WTC11 (cell line): ENCODE measurements at places on chromosomes 7 and 10. TPM values are rescaled to one million over a fixed set of nuclear protein-coding genes. Genes with fewer than 3 reads are reported as not detected.

DNA sequence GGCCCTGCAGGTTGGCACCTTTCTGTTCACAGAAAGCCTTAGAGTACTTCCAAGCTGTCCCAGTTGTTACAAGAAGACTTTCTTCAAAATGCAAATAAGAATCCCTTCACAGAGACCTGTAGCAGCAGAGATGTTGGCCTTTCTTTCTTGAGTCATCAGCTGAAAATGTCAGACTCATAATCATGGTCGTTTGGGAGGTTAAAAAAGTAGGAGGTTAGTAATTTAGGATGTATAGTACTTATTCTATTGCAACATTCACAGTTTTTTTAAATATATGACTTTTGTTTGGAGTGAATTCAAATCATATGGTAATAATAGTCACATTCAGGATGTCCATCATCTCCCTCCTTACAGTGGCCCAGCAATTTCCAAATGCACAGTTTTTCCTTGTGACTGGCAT lies 223.9 kb upstream of the GLI3 start:
- no peak for DNase-seq

DNA sequence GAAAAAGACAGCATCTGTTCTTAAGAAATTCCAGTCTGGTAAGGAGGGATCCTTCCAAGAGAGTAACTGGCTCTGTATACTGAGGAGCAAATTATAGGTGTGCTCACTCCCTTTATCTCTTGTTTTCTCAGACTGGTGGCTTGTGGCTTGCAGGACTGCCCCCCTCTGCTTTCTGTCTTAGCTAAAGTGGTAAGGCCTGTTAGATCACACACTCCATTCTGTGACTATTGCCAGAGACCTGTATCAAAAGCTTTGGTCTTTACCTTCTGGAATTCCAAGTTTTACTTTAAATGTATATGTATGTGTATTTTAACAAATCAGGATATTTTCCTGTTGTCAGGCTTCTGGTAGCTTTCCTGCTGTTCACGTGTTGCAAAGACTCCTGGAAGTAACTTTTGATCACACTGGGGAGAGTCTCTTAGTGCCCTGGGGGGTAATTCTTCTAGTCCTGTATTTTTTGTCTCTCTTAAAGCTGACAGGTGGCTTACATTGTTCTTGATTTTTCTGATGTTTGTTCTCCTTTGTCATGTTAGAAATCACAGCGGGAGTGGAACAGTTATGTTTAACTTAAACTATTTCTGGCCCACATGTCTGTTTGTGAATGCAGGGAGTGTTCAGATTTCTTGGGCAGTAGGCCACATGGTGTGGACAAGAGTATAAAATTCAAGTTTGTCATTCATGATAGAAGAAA lies 99.0 kb downstream of the PLPP4 start:
- DNase-seq = no peak

DNA sequence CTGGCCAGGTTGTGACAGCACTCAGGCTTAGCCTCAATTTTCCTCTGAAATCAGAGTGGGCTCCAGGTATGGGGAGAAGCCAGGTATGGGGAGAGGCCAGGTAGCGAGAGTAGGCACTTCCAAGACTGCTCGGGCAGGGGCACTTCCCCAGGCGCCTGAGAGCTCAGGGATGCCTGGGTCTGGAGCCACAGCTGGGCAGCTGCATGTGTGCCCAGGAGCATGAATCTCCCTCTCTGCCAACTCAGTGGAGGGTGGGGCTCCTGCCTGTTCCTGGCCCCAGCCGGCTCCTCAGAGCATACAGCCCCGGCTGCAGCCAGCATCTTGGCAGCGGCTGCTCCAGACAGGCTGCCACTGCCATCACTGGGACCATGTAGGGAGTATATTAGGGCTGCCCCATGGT lies 313.9 kb downstream of the AUTS2 start:
- DNase-seq = no peak

GRCh38 chr10:79376078-79376628 lies 28.9 kb downstream of the PPIF start:
- no peak for DNase-seq

TRIL gene
- 3.0 to 4.6 TPM (median 4.3 TPM) in 3 replicates for total RNA-seq

NOC3L gene
- 25.5 to 28.3 TPM (median 26.1 TPM) in 3 replicates for total RNA-seq

- no peak for DNase-seq
These were observed 2.5 kb upstream of the UPK3B start for GRCh38 chr7:76507723-76508406.

DNA sequence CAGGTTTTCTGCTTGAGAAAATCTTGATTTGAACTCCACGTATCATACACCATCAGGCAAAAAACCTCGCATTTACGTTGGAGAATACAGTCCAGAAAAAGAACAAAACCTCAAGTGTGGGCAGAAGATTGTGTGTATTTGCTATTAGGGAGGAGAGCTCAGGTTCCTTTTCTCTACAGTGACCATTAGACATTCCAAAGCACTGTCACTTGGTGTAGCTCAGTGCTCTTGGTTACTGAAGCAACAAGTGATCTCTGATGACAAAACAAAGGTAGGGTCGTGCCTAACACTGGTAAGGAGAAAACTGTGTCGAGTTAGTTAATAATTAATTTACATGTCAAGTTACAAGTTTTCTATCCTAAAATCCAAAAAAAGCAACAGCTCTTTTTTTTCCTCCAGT lies 72.6 kb downstream of the C1GALT1 start:
- no peak for DNase-seq
